ENCODE measurements at places on chromosomes 1 and 21.

GRCh38 chr21:45300786-45301520 is 13.3 kb upstream of the POFUT2 start:
- no peak for DNase-seq

GRCh38 chr1:98364544-98364943 is 297.0 kb upstream of the SNX7 start:
- no peak for DNase-seq

- no peak for DNase-seq
These were observed 20.5 kb downstream of the SETD4 start for GRCh38 chr21:36039861-36040260.

- DNase-seq, result no peak
These were observed 214.7 kb upstream of the PTGFR start for GRCh38 chr1:78275906-78276685.

DNA sequence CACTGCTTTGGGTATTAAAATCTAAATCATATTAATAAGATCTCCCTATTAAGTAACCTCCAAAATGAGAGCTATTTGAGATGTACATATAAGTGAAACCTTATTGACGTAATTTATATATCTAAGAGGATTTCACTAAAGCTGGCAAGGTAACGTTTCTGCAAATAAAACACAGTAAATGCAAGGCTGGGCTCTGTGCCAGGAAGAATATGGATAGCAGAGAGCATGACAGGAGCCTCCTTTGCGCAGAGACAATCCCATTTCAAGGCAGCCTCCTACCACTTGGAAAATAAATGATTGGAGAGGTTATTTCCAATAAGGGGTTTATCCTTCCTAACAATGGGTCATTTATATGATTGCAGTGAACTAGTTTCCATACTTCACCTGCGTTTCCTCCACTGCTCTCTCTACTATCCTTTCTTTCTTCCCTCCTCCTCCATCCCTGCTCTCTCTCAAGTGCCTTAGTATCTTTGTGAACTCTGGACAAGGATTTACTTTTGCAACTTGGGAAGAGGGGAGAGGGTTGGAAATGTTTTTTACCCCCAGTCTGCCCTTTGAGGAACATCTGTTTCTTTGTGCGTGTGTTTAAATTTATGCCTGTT is 3.0 kb upstream of the NFIA start:
- DNase-seq, result peak; percentile 93

DNA sequence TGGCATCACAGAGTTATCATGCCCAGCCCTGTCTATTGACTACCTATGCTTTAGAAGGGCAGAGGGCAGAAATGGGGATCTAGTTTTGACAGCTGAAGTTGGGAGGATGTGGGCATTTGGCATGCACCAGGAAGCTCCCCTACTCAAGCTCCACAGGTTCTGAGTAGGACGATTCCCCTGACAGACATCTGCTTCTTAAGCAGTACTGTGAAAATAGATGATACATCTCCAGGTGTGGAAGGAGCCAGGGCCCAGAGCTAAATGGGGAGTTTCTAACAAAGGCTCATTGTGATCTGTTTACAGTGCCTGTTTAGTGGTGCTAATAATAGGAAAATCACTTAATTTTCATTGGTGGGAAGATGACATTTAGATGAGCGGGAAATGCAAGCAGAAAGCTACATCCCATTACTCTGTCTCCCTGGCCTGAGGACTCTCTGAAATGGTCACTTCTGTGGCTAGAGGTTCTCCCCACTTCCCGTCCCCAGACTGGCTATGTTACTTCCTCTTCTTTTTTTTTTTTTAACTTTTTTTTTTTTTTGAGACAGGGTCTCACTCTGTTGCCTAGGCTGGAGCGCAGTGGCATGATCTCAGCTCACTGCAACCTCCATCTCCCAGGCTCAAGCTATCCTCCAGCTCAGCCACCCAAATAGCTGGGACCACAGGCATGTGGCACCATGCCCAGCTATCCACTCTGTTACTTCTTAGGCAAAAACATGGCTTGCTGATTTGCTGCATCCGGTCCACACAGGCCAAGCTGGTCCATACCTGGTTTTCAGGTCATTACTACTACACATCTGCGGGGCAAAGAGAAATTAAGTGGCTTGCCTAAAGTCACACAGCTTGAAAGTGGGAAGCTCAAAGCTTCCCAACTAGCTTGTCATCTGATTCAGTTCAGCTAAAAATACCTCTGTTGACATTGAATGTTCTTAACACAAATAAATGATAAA is 23.2 kb upstream of the CNIH3 start:
- peak; percentile 3 for DNase-seq

- DNase-seq, result no peak
These were observed 25.5 kb upstream of the IFNAR1 start for GRCh38 chr21:33299181-33299752.

GRCh38 chr1:20402585-20403422 is 83.2 kb downstream of the CAMK2N1 start:
- DNase-seq, result no peak

GRCh38 chr21:38039841-38040240 is 123.6 kb upstream of the KCNJ6 start:
- no peak for DNase-seq

DNA sequence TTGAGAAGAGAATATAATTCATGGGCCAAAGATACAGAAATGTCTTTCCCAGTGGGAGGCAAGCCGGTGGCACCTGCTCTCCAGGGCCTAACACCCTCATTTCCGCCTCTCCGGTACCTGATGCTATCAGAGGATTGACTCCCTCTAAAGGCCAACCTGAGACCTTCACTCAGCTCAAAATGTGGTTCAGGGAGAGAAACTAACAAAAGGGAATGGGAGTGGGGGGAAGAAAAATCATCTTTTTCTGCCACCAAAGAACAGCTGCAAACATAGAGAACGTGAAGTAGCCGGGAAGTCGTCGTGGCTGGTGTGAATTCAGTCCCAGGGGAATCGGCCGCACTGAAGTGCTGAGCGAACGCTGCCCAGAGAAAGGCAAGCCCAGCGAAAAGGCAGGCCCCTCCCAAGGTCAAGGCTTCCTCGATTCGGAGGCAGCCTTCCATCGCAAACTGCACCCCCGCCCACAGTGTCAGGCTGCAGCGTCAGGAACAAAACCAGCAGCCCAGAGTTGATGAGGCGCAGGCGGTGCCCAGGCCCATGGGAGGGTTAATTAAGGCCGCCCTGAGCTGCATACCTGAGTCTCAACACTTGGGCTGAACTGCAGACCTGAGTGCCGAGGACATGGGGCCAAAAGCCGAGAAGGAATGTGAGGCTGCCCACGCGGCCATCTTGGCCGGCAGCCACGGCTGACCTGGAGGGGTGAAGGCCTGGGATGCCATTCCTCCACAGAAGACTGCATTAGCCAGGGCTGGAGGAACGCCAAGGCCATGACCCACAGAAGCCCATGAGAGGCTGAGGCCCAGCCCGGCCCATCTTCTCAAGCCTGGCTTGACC is 160.2 kb downstream of the PSMG1 start:
- no peak for DNase-seq

GRCh38 chr21:9738527-9738926 is 782.9 kb upstream of the TPTE start:
- no peak for DNase-seq

DNA sequence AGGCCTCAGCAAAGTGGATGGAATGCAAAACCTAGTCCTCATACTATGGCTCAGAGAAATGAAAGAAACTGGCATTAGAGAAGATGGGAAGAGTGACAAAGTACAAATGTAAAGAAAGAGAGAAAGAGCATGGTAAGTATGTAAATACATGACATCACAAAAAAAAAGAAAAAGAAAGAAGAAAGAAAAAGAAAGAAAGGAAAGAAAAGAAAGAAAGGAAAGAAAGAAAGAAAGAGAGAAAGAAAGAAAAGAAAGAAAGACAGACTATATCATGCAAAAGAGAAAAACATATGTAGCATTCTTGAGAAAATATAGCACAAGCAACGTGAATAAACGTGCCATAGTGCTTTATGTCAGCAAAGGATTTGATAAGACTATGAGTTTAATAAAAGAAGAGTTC is 76.1 kb upstream of the CACHD1 start:
- no peak for DNase-seq

- DNase-seq, result no peak
These were observed 6.4 kb downstream of the CRABP2 start for GRCh38 chr1:156698995-156699394.

DNA sequence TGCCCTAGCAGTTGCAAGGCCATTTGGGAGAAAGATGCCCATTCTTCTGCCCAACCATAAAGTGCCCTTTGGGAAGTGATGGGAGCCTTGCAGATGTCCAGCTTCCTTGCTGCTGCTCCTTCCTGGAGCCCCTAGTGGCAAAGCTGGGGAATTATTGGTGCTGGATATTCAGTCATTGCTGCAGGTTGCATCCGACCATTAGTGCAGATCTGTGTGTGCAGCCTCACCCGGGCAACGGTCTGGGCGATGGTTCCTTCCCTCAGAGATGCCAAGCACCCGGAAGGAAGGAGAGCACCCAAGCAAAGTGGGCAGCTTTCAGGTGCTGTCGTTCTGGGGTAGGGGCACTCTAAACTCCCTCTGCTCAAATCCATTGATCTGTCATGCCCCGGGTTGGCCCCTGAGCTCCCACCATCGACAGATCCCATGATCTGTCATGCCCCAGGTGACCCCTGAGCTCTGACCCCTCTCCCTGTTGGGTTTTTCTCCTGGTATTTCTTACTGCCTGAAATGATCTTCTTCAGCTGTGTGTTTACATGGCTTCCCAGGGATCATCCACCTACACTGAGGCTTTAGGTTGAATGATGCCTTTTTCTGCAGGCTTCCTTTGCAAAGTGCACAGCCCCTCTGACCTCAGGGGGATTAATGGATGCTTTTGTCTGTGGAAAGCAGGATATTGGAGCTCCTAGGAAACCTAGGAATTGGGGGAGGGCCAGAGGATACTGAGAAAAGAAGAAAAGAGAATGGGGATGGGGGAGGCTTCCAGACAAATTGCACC is 467.5 kb downstream of the PTPRU start:
- peak; percentile 8 for DNase-seq

DNA sequence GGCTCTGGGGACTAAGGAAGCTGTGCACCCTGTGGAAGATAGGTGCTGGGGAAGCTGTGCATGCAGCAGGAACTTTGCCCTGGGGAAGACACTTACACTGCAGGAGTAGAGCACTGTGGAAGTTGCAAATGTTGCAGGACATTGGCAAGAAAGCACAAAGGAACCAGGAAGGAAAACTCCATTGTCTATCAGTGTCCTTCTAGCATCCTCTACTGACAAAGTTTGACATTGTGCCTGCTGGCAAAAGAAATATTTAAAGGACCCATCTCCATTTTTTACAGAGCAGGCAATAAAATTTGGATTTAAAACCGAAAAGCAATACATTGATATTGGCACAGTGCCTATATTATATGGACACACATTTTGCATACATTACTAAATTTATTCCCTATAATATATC is 394.1 kb downstream of the PBX1 start:
- no peak for DNase-seq

DNA sequence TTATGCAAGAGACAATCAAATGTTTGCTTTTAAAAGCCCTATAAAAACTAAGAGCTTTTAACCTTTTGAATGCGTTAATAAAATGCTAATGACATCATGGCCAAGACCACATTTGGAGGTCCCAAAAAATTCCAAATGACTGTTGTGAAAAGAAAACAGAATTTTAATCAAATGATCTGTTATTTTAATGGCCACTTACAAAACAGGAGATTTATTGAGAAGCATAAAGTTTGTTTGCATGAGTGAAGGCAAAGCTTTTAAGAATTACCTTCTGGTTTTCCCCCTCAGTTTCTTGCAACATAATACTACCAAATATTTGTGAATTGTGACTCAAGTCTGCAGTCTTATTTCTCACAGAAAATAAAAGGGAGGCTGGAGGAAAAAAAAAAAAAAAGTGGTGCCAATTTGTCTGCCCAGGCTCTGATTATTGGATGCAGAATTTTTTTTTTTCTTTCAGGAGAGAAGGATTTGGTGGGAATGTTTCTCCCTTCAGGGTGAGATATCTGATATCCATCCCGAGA is 60.7 kb downstream of the GORAB start:
- no peak for DNase-seq

DNA sequence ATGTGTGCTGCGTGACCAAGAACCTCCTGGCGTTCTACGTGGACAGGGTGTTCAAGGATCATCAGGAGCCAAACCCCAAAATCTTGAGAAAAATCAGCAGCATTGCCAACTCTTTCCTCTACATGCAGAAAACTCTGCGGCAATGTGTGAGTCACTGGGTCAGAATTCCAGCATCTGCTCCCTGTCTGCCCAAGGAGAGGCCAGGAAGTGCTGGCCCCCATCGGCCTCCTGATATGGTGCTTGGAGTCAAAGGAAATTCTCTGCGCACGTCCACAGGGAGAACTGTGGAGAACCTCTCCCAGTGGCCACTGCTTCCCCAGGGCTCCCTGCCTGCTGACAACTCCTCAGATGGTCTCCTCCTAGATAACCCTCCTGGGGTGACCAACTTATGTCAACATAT is 25.6 kb upstream of the IL20 start:
- DNase-seq, result no peak

- no peak for DNase-seq
These were observed 11.3 kb upstream of the MAP10 start for GRCh38 chr1:232793944-232794343.

- DNase-seq, result no peak
These were observed 101.3 kb downstream of the IER5 start for GRCh38 chr1:181189691-181190363.

GRCh38 chr1:58901008-58901407 is 117.2 kb upstream of the JUN start:
- DNase-seq, result peak; percentile 58

DNA sequence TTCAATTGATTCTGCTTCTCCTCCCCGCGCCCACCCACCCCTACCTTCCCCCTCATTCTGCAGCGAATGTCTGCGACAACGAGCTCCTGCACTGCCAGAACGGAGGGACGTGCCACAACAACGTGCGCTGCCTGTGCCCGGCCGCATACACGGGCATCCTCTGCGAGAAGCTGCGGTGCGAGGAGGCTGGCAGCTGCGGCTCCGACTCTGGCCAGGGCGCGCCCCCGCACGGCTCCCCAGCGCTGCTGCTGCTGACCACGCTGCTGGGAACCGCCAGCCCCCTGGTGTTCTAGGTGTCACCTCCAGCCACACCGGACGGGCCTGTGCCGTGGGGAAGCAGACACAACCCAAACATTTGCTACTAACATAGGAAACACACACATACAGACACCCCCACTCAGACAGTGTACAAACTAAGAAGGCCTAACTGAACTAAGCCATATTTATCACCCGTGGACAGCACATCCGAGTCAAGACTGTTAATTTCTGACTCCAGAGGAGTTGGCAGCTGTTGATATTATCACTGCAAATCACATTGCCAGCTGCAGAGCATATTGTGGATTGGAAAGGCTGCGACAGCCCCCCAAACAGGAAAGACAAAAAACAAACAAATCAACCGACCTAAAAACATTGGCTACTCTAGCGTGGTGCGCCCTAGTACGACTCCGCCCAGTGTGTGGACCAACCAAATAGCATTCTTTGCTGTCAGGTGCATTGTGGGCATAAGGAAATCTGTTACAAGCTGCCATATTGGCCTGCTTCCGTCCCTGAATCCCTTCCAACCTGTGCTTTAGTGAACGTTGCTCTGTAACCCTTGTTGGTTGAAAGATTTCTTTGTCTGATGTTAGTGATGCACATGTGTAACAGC is 339.9 kb downstream of the NTNG1 start:
- no peak for DNase-seq
